ENCODE measurements at places on chromosomes 1 and 21.

DNA sequence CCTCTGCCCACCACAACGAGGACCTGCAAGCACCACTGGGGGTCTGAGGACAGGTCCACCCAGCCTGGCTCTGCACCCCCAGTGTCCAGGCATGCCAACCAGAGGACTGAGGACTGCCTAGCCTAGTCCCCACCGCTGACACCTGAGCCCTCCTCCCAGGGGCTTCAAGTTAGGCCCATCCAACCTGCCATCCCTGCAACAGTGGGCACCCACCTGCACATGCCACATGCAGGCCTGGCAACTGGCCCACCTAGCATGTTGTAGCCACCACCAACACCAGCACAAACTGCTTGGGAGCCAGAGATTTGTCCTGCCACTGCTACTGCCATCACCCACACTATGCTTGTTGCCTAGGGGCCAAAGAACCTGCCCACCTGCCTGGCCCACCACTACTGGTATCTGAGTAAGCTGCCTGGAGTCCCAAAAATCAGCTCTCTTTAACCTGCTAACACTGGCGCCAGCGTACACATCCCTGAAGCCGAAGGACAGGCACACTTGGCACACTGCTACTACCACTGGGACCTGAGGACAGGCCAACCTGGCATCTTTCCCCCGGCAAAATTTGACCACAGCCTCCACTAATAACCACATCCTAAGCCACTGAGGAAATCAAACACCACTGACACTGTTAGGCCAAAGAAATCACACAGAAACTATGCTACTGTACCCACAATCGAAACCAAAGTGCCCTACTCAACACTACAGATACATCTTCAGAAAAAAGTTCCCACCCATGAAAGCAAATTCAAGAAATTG, 61.5 kb downstream of the PSMG1 start:
- DNase-seq, result no peak

GRCh38 chr21:33197496-33197895, 32.2 kb upstream of the IFNAR2 start:
- no peak for DNase-seq

DNA sequence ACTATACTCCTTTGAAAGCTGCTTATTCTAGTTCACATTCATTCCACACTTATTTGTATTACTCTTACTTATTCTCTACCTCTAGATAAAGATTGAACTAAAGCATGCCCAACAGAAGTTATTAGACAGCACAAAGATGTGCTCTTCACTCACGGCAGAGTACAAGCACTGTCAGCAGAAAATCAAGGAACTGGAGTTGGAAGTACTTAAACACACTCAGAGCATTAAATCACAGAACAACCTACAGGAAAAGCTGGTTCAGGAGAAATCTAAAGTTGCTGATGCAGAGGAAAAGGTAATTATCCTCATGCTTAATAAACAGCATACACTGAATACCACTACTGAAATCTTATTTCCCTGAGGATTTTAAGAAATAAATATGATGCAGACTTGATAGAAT, 81.3 kb upstream of the PPIH start:
- no peak for DNase-seq

GRCh38 chr1:65765631-65766030, 27.1 kb upstream of the PDE4B start:
- DNase-seq, result no peak

DNA sequence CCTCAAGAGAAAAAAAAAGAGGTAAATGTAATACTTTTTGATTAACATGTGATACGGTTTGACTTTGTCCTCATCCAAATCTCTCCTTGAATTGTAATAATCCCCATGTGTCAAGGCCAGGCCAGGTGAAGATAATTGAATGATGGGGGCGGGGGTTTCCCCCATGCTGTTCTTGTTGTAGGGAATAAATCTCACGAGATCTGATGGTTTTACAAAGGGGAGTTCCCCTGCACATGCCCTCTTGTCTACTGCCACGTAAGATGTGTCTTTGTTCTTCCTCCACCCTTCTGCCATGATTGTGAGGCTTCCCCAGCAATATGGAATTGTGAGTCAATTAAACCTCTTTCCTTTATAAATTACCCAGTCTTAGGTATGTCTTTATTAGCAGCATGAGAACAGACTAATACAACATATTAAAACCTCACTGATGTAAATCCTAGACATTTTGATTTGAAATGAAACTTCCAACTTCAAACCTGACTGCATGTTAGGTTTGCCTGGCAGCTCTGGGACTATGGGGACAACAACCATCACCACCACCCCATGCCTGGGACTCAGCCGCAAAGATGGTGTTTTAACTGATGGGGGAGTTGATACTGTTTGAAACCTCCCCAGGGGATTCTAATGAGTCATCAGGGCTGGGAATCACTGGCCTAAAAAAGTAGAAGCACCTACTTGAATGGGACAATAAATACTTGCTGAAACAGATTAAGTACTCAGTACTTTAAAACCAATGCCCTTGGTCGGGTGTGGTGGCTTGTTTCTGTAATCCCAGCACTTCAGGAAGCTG, 32.8 kb upstream of the BACH1 start:
- no peak for DNase-seq
